ENCODE measurements at places on chromosomes 1 and 21. TPM values are rescaled to one million over a fixed set of nuclear protein-coding genes. Genes with fewer than 3 reads are reported as not detected.

NR1I3 gene
- not detected for total RNA-seq

DYNLT4 gene
- not detected for total RNA-seq

RAB42 gene
- 1.5 TPM for total RNA-seq

RGS1 gene
- total RNA-seq = not detected

ADAMTS4 gene
- total RNA-seq = 1.3 TPM

ZNF697 gene
- total RNA-seq = 7.7 TPM

GREM2 gene
- not detected for total RNA-seq

FCRL1 gene
- not detected for total RNA-seq

LAD1 gene
- total RNA-seq = 240 TPM

RGS13 gene
- not detected for total RNA-seq

CACHD1 gene
- 3.9 TPM for total RNA-seq

PTPN22 gene
- total RNA-seq = 0.17 TPM

APCS gene
- total RNA-seq = not detected

Data from foreskin keratinocyte (primary cell).